NCI-H1417 treated with DMSO at 0.1 percent for 48 hours (cell line): ENCODE measurements at places on chromosomes 1 and 21.

DNA sequence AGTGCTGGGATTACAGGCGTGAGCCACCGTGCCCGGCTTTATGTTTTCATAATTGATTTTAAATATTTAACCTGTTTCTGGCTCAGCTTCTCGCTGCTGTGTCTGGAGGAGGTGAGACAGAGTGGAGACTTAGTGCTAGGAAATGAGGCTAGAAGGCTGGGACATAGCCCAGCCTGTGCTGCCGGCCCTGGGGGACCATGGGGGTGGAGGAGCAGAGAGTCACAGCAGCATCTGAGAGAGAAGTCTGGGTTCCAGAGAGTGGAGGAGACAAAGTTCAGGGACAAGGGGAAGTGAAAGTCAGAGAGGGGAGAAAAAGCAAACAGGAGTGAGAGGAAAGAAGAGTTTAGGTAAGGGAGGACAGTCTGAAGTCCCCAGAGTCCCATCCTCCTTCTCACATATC, 71.9 kb downstream of the LHX9 start:
- DNase-seq = no peak

DNA sequence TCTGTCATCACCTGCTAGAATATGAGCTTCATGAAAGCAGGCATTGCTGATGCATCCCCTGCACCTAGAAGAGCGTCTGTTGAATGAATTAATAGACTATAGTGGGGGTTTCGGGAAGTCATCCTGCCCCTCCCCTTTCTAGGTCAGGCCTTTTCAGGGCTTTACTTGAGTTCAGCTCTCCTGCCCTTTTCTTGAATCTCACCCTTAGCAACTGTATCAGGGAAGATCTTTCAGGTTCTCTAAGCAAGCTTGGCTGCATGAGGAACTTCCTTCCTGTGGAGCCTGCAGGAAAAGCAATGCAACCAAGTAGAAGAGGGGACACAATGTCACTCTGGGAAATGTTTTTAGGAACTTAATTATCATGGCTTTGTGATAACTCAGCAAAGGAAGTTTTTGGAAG, 27.2 kb upstream of the KIAA0040 start:
- no peak for DNase-seq

DNA sequence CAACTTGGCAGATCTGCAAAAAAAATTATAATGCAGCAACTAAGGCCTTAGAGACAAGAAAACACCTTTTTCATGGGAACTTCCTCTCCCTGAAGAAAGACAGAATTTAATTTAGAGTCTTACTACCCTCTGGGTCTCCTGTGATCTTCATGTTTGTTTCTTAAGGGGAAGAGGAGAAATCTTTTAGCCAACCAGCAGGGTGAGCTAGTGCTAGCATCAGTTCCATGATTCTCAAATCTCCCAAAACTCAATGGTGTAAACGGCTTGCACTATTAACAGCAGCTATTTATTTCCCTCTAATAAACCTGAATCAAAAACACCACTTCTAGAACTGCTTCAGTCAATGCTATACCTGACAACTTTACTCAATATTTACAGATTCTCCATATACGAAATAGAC, 3.8 kb downstream of the ZNF644 start:
- no peak for DNase-seq

- no peak for DNase-seq
These were observed 100.2 kb downstream of the SPATA46 start for GRCh38 chr1:162276493-162276892.

DNA sequence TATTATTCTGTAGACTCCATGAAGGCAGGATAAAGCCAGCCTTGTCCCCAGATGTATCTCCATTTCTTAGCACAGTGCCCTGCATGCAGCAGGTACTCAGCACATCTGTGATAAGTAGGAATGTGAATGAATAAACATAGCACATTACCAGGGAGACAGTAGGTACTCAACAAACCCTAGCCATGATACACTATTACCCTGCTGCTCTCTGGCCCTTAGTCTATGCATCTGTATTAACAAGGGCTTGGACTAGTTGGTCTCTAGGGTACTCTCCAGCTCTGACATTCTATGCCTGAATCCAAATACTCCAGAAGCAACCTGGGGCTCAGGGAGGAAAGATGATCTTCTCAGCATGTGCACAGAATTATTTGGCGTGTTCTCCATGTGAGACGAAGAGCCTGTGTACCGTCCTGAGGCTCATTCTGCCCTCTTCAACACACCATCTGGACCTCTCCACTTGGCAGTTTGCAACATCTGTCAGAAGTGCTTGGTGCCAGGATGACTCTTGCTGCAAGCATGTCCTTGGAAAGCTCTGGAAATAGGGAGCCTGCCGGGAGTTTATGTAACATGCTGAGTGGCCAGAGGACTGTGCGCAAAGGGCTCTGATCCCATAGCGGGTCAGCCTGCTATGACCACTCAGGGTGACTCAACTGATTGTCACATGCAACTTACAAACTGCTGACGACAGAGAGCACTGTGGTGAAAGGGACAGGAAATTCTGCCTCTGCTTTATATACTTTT, 228.2 kb upstream of the USP24 start:
- DNase-seq = no peak

- no peak for DNase-seq
These were observed 27.0 kb downstream of the RAP1GAP start for GRCh38 chr1:21641967-21642739.
